ENCODE measurements at places on chromosomes 2 and 18.

DNA sequence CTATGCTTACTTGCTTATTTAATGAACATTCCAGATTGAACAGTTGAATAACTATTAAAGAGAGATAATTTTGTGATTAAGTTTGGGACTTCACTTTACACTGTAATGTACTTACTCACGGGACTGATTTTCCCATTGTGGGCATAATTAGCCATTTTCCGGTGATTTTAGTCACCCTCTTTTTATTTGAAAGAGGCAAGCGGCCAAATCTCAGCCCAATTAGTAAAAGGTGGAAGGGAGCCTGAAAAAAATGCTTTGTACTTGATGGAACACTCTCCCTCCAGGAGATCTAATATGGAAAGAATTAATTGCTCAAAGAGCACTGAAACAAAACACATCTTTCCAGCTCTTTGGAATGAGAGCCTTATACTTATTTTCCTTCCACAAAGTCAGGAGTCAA is 50.2 kb downstream of the CALCRL start:
- no peaks in the 10 kb centered on the region for H3K4me1 ChIP-seq
- H3K27me3 ChIP-seq, result no peaks in the 10 kb centered on the region
- no peak for DNase-seq
- no peak overlapping the region for H3K4me3 ChIP-seq

GRCh38 chr2:8636041-8636491 is 45.8 kb upstream of the ID2 start:
- no peak for DNase-seq
- peaks cover 6% of the 10 kb centered on the region for H3K4me1 ChIP-seq
- peaks cover 4% of the 10 kb centered on the region for H3K27me3 ChIP-seq
- H3K27ac ChIP-seq, result no peak overlapping the region
- no peaks in the 10 kb centered on the region for H3K36me3 ChIP-seq
- H3K4me3 ChIP-seq, result no peak overlapping the region

GRCh38 chr2:794554-795241 is 117.5 kb upstream of the TMEM18 start:
- no peaks in the 10 kb centered on the region for H3K27me3 ChIP-seq
- H3K36me3 ChIP-seq, result no peaks in the 10 kb centered on the region
- H3K4me3 ChIP-seq, result no peak overlapping the region
- no peaks in the 10 kb centered on the region for H3K4me1 ChIP-seq
- no peak for DNase-seq
- H3K27ac ChIP-seq, result no peak overlapping the region

DNA sequence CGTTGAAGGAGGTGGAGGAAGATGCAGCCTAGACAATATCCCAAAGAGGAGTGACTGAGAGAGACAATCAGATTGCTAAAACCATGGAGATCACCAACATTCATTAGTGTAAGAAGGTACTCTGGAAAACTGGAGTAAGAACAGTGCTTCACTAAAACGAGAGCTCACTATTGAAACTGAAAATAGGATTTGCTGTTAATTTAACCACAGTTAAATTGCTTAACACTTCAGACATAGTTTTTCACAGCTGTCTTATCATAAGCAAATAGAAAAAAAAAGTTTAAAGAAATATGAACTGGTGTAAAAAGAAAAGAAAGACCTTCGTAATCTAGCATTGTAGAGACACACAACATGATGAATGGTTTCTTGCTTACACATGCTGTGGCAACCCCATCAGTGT is 1049.8 kb upstream of the CHAC2 start:
- DNase-seq, result no peak
- H3K27ac ChIP-seq, result no peak overlapping the region
- H3K4me1 ChIP-seq, result no peaks in the 10 kb centered on the region
- H3K27me3 ChIP-seq, result no peaks in the 10 kb centered on the region
- no peaks in the 10 kb centered on the region for H3K36me3 ChIP-seq

DNA sequence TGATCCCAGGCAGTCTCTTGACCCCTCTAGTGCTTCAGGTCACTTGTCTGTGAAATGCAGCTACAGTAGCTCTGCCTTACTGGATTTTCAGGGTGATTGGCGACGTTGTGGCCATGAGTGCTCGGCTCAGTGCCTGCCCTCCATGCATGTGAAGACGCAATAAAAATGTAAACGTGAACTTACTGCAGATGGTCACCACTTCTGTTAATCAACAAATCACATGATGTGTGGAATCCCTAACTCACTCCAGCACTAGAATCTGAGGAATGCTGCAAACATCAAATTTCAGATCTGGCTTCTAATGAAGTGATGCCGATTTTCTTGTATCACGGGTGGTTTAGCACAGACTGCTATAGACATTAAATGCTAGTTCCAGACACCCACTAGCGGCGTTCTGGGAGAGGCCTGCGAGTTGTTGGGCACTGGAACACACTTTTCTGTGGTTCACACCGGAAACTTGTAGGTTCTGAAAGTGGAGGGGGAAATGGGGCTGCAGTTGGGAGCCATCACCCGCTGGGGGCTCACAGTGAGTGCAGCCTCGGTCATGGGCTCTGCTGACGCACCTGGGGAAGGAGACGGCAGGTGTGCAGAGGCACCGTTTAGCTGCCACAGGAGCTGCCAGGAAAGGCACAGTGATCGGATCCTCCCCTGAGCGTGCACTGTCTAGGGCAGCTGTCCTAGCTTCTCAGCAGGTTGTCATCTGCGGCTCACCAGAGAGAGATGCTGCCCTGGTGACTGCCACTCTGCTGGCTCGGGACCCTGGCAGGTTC is 6.5 kb downstream of the CNDP1 start:
- H3K4me3 ChIP-seq, result no peak overlapping the region
- no peak for DNase-seq

GRCh38 chr18:47381975-47382570 is 130.6 kb upstream of the SKOR2 start:
- H3K27me3 ChIP-seq, result no peaks in the 10 kb centered on the region
- H3K27ac ChIP-seq, result no peak overlapping the region
- H3K4me3 ChIP-seq, result no peak overlapping the region

- H3K27me3 ChIP-seq, result no peaks in the 10 kb centered on the region
- peaks cover 35% of the 10 kb centered on the region for H3K36me3 ChIP-seq
- H3K27ac ChIP-seq, result no peak overlapping the region
- no peak overlapping the region for H3K4me3 ChIP-seq
- no peak for DNase-seq
Measured at GRCh38 chr2:3505771-3506170, 13.6 kb downstream of the ADI1 start.

GRCh38 chr2:227471924-227472264 is at the start of gene AGFG1:
AGFG1 (plus strand) TSS chr2:227472156; CDS start chr2:227472422, 266 bp downstream.
- no peaks in the 10 kb centered on the region for H3K36me3 ChIP-seq
- H3K4me3 ChIP-seq, result peak within 1 kb of the TSS; percentile 71
- H3K27ac ChIP-seq, result peak within 1 kb of the TSS; percentile 45

DNA sequence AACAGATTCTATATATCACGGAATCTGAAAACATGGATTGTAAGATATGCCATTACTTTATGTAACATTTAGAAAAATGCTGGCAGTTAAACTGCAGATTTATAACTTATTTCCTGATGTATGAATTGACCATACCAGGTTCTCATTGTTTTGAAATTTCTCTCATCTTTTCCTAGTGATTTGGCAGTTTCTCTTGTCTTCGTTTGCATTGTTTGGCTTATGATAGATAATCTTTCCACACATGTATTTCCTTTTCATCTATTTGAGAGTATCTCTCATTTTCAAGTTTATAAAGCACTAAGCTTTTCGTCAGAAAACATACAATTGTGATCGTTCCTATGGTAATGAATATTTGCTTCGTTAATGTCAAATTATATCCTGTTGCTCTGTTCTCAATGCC is 16.3 kb downstream of the NBEAL1 start:
- H3K4me1 ChIP-seq, result no peaks in the 10 kb centered on the region
- no peaks in the 10 kb centered on the region for H3K27me3 ChIP-seq
- no peak for DNase-seq
- peaks cover 2% of the 10 kb centered on the region for H3K36me3 ChIP-seq
- no peak overlapping the region for H3K4me3 ChIP-seq

DNA sequence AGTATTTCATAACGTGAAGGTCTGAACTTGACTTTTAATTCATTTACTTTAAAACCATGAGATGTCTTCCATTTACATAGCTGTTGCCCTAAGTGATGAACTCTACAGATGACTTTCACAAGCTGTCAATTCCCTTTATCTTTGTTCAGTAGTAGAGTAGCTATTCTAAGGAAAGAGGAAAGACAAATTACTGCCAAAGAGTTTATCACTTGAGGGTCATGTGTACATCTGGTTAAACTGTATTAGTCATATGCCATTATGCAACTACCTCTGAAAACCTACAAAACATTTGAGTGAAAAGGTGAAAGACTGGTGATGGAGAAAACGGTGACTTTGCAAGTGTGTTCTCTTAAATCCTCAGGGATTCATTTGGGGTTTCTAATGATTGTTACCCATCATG is 763.9 kb downstream of the TMEM182 start:
- no peak overlapping the region for H3K27ac ChIP-seq
- no peaks in the 10 kb centered on the region for H3K4me1 ChIP-seq
- DNase-seq, result no peak
- H3K27me3 ChIP-seq, result no peaks in the 10 kb centered on the region
- H3K36me3 ChIP-seq, result no peaks in the 10 kb centered on the region
- no peak overlapping the region for H3K4me3 ChIP-seq

DNA sequence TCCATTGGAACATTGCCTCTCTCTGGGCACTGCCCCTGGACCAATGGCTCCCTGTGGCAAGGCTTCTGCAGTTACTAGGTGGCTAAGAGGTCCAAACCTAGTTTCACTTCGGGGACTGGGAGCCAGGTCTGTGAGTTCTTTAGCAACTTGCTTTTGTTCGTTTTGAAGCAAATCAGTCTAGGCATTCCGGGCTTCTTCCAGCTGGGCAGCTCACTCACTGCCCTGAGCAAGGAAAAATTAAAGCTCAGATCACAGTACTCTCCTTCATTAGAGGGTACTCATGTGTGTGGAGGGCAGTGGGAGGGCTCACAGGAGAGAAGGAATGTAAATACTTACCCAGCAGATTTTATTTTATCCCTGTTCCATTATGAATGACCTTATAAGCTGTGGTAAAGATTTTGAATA is 80.3 kb downstream of the SPP2 start:
- no peaks in the 10 kb centered on the region for H3K27me3 ChIP-seq
- H3K27ac ChIP-seq, result no peak overlapping the region

- no peak overlapping the region for H3K4me3 ChIP-seq
- H3K27me3 ChIP-seq, result no peaks in the 10 kb centered on the region
- DNase-seq, result no peak
- H3K36me3 ChIP-seq, result no peaks in the 10 kb centered on the region
- H3K4me1 ChIP-seq, result no peaks in the 10 kb centered on the region
Measured at GRCh38 chr2:159200498-159200897, 86.0 kb downstream of the WDSUB1 start.

GRCh38 chr18:55166260-55166598 is 207.0 kb upstream of the CCDC68 start:
- H3K36me3 ChIP-seq, result no peaks in the 10 kb centered on the region
- H3K27me3 ChIP-seq, result no peaks in the 10 kb centered on the region
- H3K4me3 ChIP-seq, result no peak overlapping the region
- DNase-seq, result no peak
- H3K27ac ChIP-seq, result no peak overlapping the region

DNA sequence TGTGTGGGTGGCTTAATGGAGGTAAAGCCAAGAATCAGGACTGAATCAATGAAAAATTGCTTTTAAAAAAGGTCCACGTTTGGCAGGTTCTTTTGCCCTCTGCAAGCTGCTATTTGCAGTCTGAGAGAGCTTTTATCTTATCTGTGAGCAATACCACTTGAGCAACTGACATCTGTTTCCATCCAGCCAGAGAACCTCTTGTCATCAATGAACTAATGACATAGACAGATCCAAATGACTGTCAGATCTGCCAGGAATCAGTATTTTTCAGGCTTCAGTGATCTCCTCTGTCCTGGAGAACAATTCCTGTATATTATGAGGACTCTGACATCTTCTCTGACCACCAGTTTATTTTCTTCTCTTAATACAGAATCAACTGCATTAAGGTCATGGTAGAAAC is 608.1 kb downstream of the LRP1B start:
- H3K4me1 ChIP-seq, result no peaks in the 10 kb centered on the region
- H3K27ac ChIP-seq, result no peak overlapping the region
- no peak for DNase-seq
- H3K4me3 ChIP-seq, result no peak overlapping the region
- H3K27me3 ChIP-seq, result no peaks in the 10 kb centered on the region

GRCh38 chr2:192885569-192886160 is 690.9 kb upstream of the TMEFF2 start:
- no peak for DNase-seq
- no peak overlapping the region for H3K27ac ChIP-seq
- H3K36me3 ChIP-seq, result no peaks in the 10 kb centered on the region
- no peaks in the 10 kb centered on the region for H3K4me1 ChIP-seq

GRCh38 chr18:23918395-23919032 is 96.0 kb upstream of the TTC39C start:
- H3K4me1 ChIP-seq, result peaks cover 13% of the 10 kb centered on the region
- H3K27ac ChIP-seq, result no peak overlapping the region
- peak; percentile 65 for DNase-seq
- no peaks in the 10 kb centered on the region for H3K27me3 ChIP-seq
- no peak overlapping the region for H3K4me3 ChIP-seq

GRCh38 chr2:36395866-36396265 is 40.3 kb downstream of the CRIM1 start:
- no peaks in the 10 kb centered on the region for H3K36me3 ChIP-seq
- H3K4me1 ChIP-seq, result no peaks in the 10 kb centered on the region
- no peak overlapping the region for H3K4me3 ChIP-seq
- H3K27me3 ChIP-seq, result no peaks in the 10 kb centered on the region
- no peak overlapping the region for H3K27ac ChIP-seq
- DNase-seq, result no peak

- H3K4me3 ChIP-seq, result no peak overlapping the region
- no peaks in the 10 kb centered on the region for H3K4me1 ChIP-seq
- no peak for DNase-seq
- H3K36me3 ChIP-seq, result no peaks in the 10 kb centered on the region
- no peak overlapping the region for H3K27ac ChIP-seq
Measured at GRCh38 chr2:38037757-38038621, 38.0 kb downstream of the CYP1B1 start.

DNA sequence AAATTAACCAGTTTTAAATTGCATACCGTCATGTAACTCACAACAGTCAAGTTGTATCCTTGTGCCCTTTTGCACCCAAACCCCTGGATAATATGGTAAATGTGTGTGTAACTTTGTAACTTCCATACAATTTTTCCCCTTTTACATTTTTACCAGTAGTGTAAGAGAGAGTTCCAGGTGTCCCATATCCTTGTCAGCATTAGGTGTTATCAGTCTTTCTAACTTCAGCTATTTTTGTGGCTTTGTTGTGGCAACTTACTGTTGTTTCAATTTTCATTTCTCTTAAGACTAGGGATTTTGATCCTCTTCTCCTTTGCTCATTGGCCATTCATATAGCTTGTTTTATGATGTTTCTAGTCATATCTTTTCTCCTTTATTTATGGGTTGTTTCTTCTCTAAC is 94.6 kb downstream of the LCLAT1 start:
- H3K4me1 ChIP-seq, result no peaks in the 10 kb centered on the region
- H3K4me3 ChIP-seq, result no peak overlapping the region
- H3K27ac ChIP-seq, result no peak overlapping the region

GRCh38 chr2:31428001-31428418 is 13.5 kb upstream of the XDH start:
- peaks cover 8% of the 10 kb centered on the region for H3K4me1 ChIP-seq
- DNase-seq, result no peak
- no peaks in the 10 kb centered on the region for H3K36me3 ChIP-seq
- H3K27ac ChIP-seq, result no peak overlapping the region
- no peak overlapping the region for H3K4me3 ChIP-seq

Measured in T-cell (primary cell).